Activated naive CD4-positive, alpha-beta T cell treated with anti-CD3 and anti-CD28 coated beads for 36 hours (primary cell): ENCODE measurements at places on chromosomes 2 and 18. TPM values are rescaled to one million over a fixed set of nuclear protein-coding genes. Genes with fewer than 3 reads are reported as not detected.

DNA sequence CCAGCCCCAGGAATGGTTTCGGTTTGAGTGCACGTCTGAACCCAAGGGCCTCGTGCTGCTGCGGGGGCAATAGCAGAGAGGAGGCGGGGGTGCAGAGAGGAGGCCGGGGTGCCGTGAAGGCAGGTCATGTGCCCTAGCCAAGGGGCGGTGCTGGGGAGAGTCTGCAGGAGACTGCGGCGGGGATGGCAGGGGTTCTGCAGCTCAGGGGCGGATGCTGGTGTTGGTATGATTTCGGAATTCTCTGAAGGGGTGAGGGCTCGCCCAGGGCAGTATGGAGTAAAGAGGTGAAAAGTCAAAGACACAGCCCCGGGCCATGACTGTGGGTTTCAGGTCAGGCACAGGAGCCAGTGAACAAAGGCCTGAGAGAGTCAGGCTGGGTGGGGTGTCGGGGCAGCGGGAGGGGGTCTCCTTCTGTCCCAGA, 186.5 kb upstream of the HDAC4 start:
- no peaks in the 10 kb centered on the region for H3K4me1 ChIP-seq
- H3K4me3 ChIP-seq: no peak overlapping the region
- no peaks in the 10 kb centered on the region for H3K36me3 ChIP-seq
- no peaks in the 10 kb centered on the region for H3K27me3 ChIP-seq
- DNase-seq: no peak

GRCh38 chr2:233075966-233076339, 15.8 kb downstream of the INPP5D start:
- H3K27ac ChIP-seq: no peak overlapping the region
- no peak overlapping the region for H3K4me3 ChIP-seq
- H3K27me3 ChIP-seq: no peaks in the 10 kb centered on the region
- DNase-seq: peak; percentile 49

GRCh38 chr18:34999756-35000289, 41.4 kb upstream of the MAPRE2 start:
- DNase-seq: no peak
- no peaks in the 10 kb centered on the region for H3K4me1 ChIP-seq
- no peak overlapping the region for H3K27ac ChIP-seq
- H3K4me3 ChIP-seq: no peak overlapping the region

DNA sequence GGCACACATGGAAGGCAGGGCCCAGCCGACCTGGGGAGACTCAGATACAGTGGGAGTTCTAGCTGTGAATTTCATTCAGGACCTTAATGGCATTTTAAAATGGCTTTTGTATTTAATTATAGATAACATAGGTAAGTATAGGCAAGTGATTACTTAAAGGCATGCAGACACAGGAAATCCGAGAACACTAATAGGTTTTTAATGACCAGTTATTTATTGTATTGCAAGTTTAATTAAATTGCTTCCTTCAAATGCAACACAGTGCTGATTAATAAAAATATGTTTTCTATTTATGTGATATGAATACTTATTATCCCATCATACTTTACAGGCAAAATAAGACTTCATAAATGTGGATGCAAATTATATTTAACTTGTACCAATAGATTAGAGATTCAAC, 19.7 kb upstream of the SH3RF3 start:
- no peaks in the 10 kb centered on the region for H3K27me3 ChIP-seq
- no peak overlapping the region for H3K27ac ChIP-seq
- no peaks in the 10 kb centered on the region for H3K4me1 ChIP-seq
- no peak for DNase-seq
- H3K36me3 ChIP-seq: no peaks in the 10 kb centered on the region

GRCh38 chr2:28452534-28453081, 43.3 kb upstream of the PLB1 start:
- no peak overlapping the region for H3K27ac ChIP-seq
- H3K36me3 ChIP-seq: no peaks in the 10 kb centered on the region
- H3K27me3 ChIP-seq: no peaks in the 10 kb centered on the region

GRCh38 chr2:20766798-20767644, 55.9 kb downstream of the LDAH start:
- no peak overlapping the region for H3K27ac ChIP-seq
- H3K4me3 ChIP-seq: no peak overlapping the region
- no peak for DNase-seq
- H3K4me1 ChIP-seq: peaks cover 14% of the 10 kb centered on the region
- peaks cover 41% of the 10 kb centered on the region for H3K36me3 ChIP-seq
- H3K27me3 ChIP-seq: no peaks in the 10 kb centered on the region

GRCh38 chr2:137963535-137964065, 673 bp upstream of the HNMT start:
- no peak for DNase-seq
- H3K4me1 ChIP-seq: no peaks in the 10 kb centered on the region

GRCh38 chr2:75679556-75679955, 31.2 kb downstream of the GCFC2 start:
- H3K27me3 ChIP-seq: no peaks in the 10 kb centered on the region
- H3K4me3 ChIP-seq: no peak overlapping the region
- no peak for DNase-seq
- no peak overlapping the region for H3K27ac ChIP-seq
- peaks cover 36% of the 10 kb centered on the region for H3K36me3 ChIP-seq

DNA sequence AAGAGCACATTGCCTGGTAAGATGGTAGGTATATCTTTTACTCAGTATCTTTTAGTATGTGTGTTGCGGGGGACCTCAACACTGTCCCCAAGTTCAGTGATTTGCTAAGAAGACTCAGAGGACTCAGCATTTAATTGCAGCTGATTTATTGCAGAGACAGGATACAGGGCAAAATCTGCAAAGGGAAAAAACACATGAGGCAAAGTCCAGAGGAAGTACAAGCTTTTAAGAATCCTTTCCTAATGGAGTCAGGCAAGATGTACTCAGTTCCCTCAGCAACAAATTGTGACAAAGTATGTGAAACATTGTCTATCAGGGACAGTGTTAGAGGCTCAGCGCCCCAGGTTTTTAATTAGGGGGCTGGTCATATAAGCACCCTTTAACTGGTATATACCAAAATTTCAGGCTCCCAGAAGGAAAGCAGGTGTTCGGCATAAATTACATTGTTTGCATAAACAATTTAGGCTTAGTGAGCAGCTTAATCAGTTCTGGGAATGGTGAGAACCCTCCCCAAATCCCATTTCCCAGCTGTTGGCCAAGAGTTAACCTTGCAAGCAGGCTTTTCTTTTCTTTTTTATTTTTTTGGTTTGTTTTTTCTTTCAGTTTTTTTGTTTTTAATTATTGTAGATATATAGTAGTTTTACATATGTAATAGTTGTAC, 41.7 kb downstream of the RAB3GAP1 start:
- no peak overlapping the region for H3K27ac ChIP-seq
- H3K27me3 ChIP-seq: no peaks in the 10 kb centered on the region
- H3K36me3 ChIP-seq: peaks cover 36% of the 10 kb centered on the region
- H3K4me1 ChIP-seq: peaks cover 13% of the 10 kb centered on the region

- no peak overlapping the region for H3K4me3 ChIP-seq
- no peaks in the 10 kb centered on the region for H3K36me3 ChIP-seq
- H3K27me3 ChIP-seq: peaks cover 6% of the 10 kb centered on the region
- no peak overlapping the region for H3K27ac ChIP-seq
These were observed 72.2 kb upstream of the AGAP1 start for GRCh38 chr2:235421618-235422017.

Gene LONRF2
- not detected for total RNA-seq

Gene ACP1
- 147 TPM for total RNA-seq

DNA sequence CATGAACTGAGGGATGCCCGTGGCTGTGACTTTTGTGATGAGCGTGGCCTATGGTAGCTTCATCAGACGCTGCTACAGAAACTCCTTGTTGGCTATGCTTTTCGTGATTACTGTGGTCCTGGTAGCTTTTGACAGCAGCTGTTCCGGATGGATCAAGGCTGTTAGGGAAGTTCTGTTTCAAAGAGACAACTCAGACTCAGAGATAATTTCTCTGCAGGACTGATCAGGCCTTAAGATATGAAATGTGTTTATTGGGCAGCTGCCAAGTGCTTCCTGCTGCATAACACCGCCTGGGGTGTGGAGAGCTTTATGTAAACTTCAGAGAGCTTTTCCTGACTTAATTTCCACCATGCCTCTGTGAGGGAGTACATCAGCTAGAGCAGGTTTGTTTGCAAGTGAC, 243.8 kb downstream of the TSN start:
- peaks cover 5% of the 10 kb centered on the region for H3K27me3 ChIP-seq
- no peak for DNase-seq
- H3K27ac ChIP-seq: no peak overlapping the region

Gene NETO1
- not detected for total RNA-seq

Gene DSC2
- total RNA-seq: not detected

- H3K4me3 ChIP-seq: no peak overlapping the region
- DNase-seq: no peak
- no peaks in the 10 kb centered on the region for H3K36me3 ChIP-seq
- no peaks in the 10 kb centered on the region for H3K4me1 ChIP-seq
These were observed 62.1 kb upstream of the SMIM21 start for GRCh38 chr18:75489493-75490190.

DNA sequence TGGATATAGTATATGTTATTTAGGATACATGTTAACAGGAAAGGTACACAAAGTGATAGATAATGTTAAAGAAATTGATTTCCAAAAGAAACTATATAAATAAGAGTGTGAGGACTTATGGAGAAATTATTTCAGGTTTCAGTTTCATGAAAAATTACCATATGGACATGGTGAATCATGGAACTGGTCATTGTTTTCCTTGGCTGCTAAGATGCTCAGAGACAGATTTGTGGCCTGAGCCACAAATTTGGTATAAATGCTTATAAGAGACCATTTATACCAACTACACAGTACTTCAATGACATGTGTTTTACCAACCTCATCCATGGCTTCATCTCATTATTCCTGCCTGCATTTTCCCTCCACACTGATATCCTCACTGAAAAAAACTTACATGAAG, 188.1 kb downstream of the FMNL2 start:
- no peaks in the 10 kb centered on the region for H3K36me3 ChIP-seq
- H3K4me3 ChIP-seq: no peak overlapping the region
- peaks cover 18% of the 10 kb centered on the region for H3K27me3 ChIP-seq
- H3K27ac ChIP-seq: no peak overlapping the region
- no peak for DNase-seq

DNA sequence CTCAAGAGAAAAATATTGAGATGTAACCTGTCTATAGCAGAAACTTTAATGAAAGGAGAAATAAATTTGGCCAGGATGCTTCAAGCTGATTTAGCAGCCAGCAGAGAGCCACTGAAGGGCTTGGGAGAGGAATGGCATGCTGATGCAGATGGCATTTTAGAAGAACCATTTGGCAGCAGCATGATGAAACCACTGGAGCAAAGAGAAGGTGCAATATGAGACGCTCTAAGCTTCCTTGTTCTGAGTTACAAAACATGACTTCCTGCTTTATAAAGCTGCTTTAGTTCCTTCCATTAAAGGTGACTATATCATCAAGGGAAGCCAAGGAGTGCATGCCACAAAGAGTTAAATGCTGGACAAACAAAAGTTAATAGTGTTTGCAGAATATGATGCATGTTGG, 189.7 kb downstream of the PID1 start:
- H3K27ac ChIP-seq: no peak overlapping the region
- no peak for DNase-seq
- peaks cover 2% of the 10 kb centered on the region for H3K27me3 ChIP-seq

- no peak overlapping the region for H3K4me3 ChIP-seq
- H3K27me3 ChIP-seq: no peaks in the 10 kb centered on the region
- H3K27ac ChIP-seq: no peak overlapping the region
- no peaks in the 10 kb centered on the region for H3K4me1 ChIP-seq
- H3K36me3 ChIP-seq: no peaks in the 10 kb centered on the region
These were observed 1.1 kb downstream of the FSHR start for GRCh38 chr2:49153252-49153651.

GRCh38 chr2:176834226-176834625, 378.4 kb upstream of the HNRNPA3 start:
- H3K27me3 ChIP-seq: peaks cover 4% of the 10 kb centered on the region
- DNase-seq: no peak
- no peak overlapping the region for H3K4me3 ChIP-seq
- no peak overlapping the region for H3K27ac ChIP-seq
- H3K36me3 ChIP-seq: no peaks in the 10 kb centered on the region

GRCh38 chr2:160362541-160362940, 131.1 kb downstream of the RBMS1 start:
- H3K4me3 ChIP-seq: no peak overlapping the region
- DNase-seq: no peak
- H3K27ac ChIP-seq: no peak overlapping the region

Gene POTEI
- total RNA-seq: not detected

DNA sequence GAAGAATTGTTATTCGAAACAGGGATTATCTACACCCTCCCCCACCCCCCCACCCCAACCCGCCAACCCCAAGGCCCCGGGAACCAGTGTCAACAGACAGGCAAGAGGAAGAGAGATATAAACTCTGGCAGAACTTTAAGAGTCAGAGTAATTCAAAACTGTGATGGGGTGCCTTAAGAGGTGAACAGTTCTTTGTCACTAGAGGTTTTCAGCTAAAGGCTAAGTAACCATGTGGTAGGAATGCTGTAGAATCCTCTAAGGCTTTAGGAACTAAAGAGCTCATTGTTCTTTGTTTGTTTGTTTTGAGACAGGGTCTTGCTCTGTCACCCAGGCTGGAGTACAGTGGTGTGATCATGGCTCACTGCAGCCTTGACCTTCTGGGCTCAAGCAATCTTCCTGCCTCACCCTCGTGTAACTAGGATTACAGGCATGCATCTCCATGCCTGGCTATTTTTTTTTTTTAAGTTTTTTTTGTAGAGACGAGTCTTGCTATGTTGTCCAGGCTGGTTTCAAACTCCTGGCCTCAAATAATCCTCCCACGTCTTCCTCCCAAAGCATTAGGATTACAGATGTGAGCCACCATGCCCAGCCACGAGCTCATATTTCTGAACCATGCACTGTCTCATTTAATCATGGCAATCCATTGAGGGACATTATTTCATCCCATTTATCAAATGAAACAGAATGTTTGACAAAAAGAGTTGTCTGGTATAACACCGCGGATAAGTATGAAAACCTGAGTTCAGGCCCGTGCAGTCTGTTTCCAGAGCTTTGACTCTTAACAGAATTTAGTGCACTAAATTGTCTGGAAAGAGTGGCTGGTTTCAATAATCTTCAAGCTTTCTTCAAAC, 20.8 kb upstream of the TMEM17 start:
- H3K27ac ChIP-seq: no peak overlapping the region
- DNase-seq: no peak
- no peaks in the 10 kb centered on the region for H3K36me3 ChIP-seq
- no peaks in the 10 kb centered on the region for H3K4me1 ChIP-seq
- no peak overlapping the region for H3K4me3 ChIP-seq

Gene ATIC
- total RNA-seq: 281 TPM

Gene TAF4B
- 16.3 TPM for total RNA-seq

DNA sequence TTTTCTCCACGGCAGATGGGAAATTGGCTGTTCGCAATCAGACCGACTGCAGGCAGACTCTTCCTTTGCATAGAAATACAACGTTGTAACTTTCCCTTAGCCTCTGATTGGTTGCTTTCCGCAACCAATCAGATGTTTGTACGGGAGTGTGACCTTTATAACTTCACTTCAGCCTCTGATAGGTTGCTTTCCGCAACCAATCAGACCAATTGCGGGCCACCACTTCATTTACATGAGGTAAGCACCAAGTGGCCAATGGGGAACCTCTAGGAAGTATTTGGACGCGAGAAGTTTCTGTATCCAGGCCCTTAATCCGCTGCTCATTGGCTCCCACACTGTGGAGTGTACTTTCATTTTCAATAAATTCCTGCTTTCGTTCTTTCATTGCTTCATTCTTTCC, 19.1 kb downstream of the SLC25A12 start:
- no peaks in the 10 kb centered on the region for H3K27me3 ChIP-seq
- peaks cover 23% of the 10 kb centered on the region for H3K4me1 ChIP-seq
- no peak for DNase-seq
- peaks cover 30% of the 10 kb centered on the region for H3K36me3 ChIP-seq
- no peak overlapping the region for H3K4me3 ChIP-seq

Gene GPR39
- total RNA-seq: not detected

Gene MYOM1
- total RNA-seq: 0.41 TPM

GRCh38 chr2:27965841-27966240, 75.3 kb downstream of the BABAM2 start:
- no peak for DNase-seq
- peaks cover 46% of the 10 kb centered on the region for H3K4me1 ChIP-seq
- peaks cover 28% of the 10 kb centered on the region for H3K36me3 ChIP-seq

Gene CFAP53
- total RNA-seq: 0.40 TPM

Gene IMMT
- 168 TPM for total RNA-seq
